ENCODE measurements at places on chromosomes 5 and 9.

DNA sequence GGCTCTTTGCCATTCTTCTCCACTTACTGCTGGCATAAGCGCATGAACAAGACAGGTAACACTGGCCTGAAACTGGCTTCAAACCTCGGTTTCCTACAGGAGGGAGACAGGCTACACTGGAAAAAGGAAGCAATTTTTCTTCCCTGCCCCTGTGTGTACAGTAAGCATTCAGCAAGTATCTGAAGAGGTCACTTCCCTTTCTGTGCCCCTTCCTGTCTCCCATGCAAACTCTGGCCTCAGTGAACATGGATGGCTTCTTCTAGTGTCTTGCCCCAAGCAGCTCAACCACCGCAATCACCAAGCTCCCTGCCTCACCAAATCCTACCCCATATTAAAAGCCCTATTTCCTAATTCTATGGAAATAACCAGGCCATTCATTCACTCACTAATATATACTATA lies 42.4 kb downstream of the SERINC5 start:
- no peak for DNase-seq

DNA sequence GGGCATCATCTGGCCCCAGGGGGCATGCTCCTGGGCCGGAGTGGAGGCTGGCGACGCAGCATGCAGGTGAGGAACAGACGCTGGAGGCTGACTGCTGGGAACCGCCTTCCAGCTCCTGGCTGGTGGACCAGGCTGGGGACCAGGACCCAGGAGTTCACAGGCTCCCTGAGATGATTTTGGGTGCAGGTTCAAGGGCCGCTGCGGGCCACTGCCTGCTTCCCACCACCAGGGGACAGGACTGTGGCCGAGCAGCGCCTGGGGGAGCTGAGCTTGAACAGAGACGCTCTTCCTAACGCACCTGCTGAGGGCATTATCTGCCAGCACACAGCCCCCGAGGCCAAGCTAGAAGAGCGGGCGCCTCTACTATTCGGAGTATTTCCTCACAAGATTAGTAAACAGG lies 132.1 kb upstream of the RAPGEF1 start:
- no peak for DNase-seq

- no peak for DNase-seq
Observed at GRCh38 chr9:127293767-127294166, 29.2 kb downstream of the GARNL3 start.

DNA sequence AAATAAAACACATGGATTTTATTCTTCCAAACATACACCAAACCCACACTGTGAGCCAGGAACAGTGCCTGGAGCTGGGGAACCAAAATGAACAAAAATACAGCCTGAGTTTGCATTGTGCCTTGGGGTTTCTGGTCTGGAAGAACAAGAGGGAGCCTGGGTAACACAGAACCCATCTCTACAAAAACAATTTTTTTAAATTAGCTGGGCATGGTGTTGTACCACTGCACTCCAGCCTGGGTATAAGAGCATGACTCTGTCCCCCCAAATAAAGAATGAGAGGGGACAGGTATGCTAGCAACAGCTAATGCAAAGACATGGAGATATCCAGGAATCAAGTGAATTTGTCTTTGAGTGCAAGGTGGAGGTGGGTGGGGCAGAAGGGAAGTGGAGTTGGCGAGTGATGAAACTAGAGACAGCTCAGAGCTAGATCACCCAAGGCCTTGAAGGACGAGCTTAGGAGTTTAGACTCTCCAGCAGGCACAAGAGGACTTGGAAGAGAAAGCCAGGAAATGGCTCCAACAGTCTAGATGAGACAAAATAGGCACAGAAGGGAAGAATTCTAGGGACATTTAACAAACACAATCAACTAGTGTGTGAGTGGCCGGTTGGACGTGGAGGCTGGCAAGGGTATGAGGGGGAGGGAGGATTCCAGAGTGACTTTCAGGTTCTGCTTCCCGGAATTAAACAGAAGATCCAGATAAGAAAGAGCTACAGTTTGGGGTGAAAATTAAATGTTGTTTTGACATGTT lies 47.4 kb downstream of the FNBP1 start:
- DNase-seq = no peak

GRCh38 chr5:118679264-118679940 lies 308.9 kb downstream of the DTWD2 start:
- DNase-seq = no peak

GRCh38 chr5:112635276-112635675 lies 102.4 kb upstream of the APC start:
- DNase-seq = no peak

GRCh38 chr5:139848508-139849100 lies 53.0 kb downstream of the PSD2 start:
- DNase-seq = peak; percentile 14

DNA sequence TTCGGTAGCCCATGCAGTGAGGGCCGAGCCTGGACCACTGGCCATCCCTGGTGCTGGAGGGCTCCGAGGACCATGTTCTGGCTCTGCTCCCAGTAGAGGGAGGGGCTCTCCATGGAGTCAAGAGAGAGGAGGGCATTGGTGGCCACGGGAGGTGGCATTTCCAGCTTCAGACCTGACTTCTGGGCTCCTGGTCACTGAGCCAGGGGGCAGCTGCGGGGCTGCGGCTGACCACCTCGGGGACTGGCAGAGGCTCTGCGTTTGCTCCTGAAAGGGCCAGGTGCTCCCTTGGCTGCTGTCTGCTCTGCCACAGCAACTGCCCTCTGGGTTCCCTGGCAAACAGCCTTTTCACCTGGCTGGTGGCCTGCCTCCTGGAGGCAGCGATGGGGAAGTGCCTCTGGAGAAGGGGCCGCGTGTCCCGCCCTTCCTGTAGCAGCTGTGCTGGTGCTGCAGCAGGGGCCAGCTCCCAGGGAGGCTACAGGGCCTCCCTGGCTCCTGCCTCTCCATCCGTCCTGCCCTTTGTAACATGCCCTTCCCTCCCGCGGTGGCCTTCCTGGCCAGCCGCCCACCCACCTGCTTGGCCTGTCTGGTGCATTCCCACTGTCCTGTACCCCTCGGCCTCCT lies 144.6 kb downstream of the CACNA1B start:
- no peak for DNase-seq

GRCh38 chr5:172452398-172453205 lies 1.7 kb downstream of the SH3PXD2B start:
- DNase-seq = no peak

DNA sequence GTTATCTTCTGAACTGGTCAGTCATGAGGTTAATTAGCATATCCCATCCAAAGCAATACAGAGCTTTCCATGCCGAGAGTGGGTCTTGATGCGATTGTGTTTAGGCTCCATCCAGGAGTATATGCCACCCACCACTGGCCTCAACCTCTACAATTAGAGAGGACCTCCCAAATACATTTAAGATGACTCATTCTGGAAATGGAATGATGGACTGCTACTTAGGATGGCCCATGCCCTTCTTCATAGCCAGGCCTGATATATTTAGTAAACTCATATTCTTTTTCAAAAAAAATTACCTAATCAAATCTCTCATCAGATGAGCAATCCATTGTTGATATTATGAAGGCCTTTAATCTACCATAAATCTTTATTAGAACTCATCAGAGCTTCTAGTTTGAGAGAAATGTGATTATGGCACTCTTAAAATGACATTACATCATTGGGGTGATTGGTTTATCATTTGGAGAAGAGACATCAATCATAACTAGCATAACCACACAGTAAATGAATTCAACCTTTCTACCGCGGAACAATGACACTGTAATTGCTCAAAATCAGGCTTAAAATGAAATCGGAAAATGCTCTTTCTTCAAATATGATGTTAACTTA lies 414.2 kb upstream of the WWC1 start:
- no peak for DNase-seq

DNA sequence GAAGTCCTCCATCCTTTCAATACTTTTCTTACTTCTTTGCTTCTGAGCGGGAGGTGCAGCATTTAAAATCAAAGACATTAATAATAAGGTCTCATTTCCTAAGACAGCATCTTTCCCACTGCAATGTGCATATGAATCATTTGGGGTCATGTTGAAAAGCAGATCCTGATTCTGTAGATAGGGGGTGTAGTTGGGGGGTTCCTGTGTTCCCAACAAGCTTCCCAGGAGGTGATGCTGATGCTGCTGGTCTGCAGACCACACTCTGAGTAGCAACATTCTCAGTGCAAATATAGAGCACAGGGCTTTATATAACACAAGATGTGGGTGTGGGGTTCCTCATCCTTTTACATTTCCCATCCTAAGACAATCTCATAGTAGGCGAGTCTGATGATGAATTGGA lies 126.5 kb upstream of the PALM2AKAP2 start:
- DNase-seq = no peak

- no peak for DNase-seq
Observed at GRCh38 chr9:99373912-99374311, 151.8 kb downstream of the SEC61B start.

- no peak for DNase-seq
Observed at GRCh38 chr5:2920312-2920711, 168.8 kb upstream of the IRX2 start.

GRCh38 chr9:124122321-124122720 lies 110.8 kb downstream of the LHX2 start:
- DNase-seq = no peak

DNA sequence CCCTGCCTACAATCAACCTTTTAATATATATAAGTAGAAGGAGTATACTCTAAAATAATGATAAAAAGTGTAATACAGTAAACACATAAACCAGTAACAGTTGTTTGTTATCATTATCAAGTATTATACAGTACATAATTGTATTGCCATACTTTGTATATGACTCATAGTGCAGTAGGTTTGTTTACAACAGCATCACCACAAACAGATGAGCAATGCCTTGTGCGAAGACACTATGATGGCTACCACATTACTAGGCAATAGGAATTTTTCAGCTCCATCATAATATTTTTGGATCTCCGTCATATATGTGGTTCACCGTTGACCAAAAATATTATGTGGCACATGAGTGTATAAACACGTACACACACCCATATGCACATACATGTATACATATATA lies 69.7 kb upstream of the APC start:
- DNase-seq = no peak

GRCh38 chr9:83441390-83441789 lies 96.8 kb downstream of the FRMD3 start:
- no peak for DNase-seq

DNA sequence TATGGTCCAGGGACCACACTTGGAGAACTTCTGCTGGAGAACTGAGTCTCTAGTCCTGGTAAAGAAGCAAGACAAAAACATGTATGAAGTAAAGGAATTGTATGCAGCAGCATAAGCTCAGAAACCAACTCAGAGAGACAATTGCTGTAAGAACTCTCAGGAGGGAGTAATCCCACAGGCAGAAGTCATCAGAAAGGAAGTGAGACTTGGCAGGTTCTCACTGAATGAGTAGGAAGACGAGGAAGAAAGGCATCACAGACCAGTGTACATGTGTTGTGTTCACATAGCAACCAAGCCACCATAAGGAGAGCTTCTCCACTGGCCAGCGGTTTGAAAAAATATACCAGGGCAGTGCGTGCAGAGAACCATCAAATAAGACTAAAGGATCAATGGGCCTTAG lies 57.9 kb upstream of the FST start:
- DNase-seq = no peak

- DNase-seq = no peak
Observed at GRCh38 chr5:112373885-112374284, 45.2 kb downstream of the EPB41L4A start.

- no peak for DNase-seq
Observed at GRCh38 chr5:119304439-119305211, 51.2 kb upstream of the TNFAIP8 start.

GRCh38 chr5:168843277-168844015 lies 264.3 kb upstream of the PANK3 start:
- no peak for DNase-seq

DNA sequence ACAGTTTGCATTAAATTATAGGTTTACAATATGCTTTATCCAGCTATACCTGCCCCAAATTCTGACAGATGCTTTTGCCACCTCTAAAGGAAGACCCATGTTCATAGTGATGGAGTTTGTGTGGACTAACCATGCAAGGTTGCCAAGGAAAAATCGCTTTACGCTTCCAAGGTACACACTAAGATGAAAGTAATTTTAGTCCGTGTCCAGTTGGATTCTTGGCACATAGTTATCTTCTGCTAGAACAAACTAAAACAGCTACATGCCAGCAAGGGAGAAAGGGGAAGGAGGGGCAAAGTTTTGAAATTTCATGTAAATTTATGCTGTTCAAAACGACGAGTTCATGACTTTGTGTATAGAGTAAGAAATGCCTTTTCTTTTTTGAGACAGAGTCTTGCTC lies 41.0 kb downstream of the FXN start:
- no peak for DNase-seq

DNA sequence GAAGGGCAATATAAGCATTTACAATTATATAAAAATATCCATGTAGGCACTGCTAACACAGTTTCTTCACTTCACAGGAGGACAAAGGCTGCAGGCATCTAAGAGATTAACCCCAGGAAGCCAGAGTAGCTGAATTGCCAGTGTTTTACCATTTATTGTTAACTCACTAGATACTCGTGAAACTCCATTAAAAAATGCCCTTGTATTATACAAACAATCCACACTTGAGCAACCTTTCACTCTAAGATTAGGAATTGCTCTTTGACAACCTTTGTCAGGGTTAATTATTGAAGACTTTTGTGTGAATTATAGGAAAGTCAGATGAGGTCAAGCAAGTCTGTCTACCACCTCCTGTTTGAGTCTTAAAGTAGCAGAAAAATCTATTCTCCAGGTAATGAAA lies 317.8 kb downstream of the ADGRV1 start:
- DNase-seq = no peak

GRCh38 chr9:79744521-79744920 lies 172.8 kb downstream of the TLE4 start:
- DNase-seq = no peak

DNA sequence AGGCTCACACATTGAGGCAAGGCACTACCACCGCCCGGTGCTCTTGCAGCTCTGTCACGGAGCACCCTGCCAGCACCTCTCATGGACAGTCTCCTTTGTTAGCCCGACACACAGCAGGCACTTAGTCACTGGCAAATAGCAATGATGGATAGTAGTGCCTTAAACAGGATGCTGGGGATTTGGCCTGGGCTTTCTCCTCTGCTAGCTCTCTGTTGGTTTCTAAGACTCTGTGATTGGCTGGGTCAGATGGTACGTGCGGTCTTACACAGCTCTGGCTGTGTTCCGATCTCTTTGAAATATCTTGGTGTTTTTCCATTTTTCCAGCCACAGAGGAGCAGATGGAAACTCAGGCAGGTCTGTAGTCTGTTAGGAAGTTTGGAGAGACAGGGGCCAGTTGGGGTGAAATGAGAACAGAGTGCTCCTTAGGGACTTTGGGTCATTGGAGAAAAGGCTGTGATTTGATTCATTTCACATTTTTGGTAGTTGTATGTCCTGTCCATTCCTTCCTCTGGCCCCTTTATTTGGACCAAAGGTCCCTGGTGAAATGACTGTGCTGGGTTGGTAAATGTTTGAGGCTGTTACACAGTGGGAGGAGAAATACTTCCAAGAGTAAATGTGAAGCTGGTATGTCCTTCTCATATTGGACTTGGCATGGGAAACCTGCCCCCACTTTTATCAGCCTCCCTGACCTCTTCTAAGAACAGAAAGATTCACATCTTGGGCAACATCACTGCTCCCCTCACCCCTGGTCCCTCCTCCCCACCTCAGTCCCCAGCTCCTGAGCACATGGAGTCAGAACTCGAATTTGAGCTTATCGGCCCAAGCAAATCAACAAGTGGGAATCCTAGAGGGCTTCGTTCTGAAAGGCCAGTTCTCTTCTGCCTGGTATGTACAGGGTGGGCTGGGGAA lies 3.4 kb downstream of the SMIM3 start:
- no peak for DNase-seq

GRCh38 chr5:113172231-113172826 lies 195.7 kb downstream of the DCP2 start:
- no peak for DNase-seq

GRCh38 chr5:135821061-135821801 lies 13.2 kb upstream of the SLC25A48 start:
- DNase-seq = no peak

- DNase-seq = no peak
Observed at GRCh38 chr5:153276151-153276550, 214.3 kb upstream of the GRIA1 start.

All from activated T-cell treated with anti-CD3 and anti-CD28 coated beads for 4 hours (primary cell).